ENCODE measurements at places on chromosomes 7 and 10. TPM values are rescaled to one million over a fixed set of nuclear protein-coding genes. Genes with fewer than 3 reads are reported as not detected.

GRCh38 chr10:125489731-125490130, 193.2 kb downstream of the TEX36 start:
- no peak for DNase-seq

DNA sequence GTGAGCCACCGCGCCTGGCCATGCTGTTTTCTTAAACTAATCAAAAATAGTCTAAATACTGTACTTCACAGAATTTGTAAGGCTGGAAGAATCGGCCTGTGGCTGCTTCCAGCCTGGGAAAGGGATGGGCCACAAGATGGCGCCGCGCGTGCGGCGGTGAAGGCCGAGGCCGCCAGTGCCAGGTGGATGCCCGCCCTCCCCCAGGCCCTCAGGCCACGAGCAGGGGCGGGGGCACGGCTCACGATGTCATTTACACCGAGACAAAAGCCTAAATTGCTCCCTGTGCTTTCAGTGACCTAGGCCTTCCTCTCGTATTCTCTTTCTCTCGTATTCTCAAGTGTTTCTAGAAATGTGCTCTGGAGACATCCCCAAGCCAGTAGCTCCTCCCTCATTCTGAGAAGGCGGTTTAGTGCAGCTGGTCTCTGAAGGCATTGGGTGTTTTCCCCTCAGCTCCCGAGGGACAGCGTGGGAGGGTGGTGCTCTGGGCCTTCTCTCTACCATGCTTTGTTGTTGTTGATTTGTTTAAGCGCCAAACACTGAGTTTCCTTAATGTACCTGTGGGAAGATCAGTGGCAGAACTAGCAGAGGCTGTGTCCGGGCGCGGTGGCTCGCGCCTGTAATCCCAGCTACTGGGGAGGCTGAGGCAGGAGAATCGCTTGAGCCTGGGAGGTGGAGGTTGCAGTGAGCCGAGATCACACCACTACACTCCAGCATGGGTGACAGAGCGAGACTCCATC, 68.4 kb downstream of the CDC123 start:
- DNase-seq: no peak

DNA sequence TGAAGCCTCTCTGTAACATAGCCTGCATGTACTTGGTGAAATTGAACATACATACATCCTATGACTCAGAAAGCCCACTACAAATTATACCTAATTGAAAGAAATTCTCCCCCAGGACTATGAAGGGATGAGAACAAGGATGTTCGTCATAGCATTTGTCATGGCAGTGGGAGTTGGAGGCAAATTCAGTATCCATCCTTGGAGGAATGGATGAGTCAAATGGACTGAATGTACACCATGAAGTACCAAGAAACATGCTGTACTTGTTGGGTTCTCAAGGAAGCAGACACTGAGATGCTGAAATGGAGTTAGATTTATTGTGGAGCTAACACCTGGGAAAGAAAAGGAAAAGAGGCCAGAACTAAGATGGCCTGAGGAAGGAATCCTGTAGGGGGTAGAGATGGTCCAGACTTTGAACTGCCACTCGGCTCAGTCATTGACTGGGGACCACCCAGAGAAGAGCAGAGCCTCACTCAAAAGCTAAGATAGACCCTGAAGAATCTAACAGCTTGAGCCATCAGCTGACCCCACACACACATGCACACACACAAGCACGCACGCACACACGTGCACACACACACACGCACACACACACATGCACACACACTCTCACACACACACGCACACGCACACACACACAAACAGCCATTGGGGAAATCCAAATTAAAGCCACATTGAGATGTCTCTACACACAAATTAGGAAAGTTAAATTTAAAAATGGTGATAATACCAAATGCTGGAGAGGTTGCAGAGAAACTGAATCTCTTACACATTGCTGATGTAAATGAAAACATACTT, 22.3 kb downstream of the AOC1 start:
- DNase-seq: no peak

GRCh38 chr7:139642283-139642682, 118.8 kb downstream of the CLEC2L start:
- no peak for DNase-seq

DNA sequence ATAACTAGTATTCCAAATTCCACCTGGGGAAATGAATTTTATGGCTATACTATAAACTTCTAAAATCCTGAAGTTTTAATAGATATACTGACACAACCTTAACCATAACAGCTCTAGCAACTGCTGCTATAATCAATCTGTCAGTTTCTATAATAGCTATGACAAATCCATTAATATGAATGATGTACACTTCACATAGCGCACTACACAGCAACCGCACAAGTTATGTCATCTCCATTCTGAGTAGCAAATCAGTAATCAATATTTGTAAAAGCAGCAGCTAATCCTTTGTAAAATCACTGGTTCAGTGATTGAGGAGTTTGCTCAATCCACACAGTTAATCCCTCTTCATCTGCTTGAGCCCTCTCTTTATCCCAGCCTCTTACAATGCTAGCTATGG, 105.3 kb downstream of the SKAP2 start:
- no peak for DNase-seq

- DNase-seq: no peak
Observed at GRCh38 chr7:44215531-44215930, 14.8 kb downstream of the YKT6 start.

GRCh38 chr10:69474742-69475432, 23.6 kb downstream of the TSPAN15 start:
- DNase-seq: no peak

DNA sequence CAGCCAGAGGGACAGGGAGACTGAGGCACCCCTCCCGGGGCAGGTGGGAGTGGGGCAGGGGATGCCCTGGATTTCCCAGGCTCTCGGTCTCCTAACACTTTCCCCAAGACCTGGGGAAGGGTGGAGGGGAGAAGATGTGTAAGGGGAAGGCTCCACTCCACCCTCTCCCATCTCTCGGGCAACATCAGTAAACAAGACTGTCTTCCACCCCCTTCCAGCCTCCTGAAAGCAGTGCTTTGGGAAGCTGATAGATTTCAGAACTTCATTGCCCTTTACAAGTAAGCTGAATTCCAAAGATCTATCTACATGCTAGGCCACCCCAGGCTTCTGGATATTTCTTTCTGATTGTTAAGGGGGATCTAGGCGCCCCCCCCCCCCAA, 3.7 kb downstream of the FLNC start:
- no peak for DNase-seq

The XRCC2 gene
- total RNA-seq: 10.3 TPM

The OR6V1 gene
- total RNA-seq: not detected

The GRID1 gene
- 0.52 TPM for total RNA-seq
